ENCODE measurements at places on chromosomes 2 and 18. TPM values are rescaled to one million over a fixed set of nuclear protein-coding genes. Genes with fewer than 3 reads are reported as not detected.
A peak's percentile ranks its signal among the peaks of the same experiment; 100 is the strongest.

GPR39 gene
- 18.0 TPM for total RNA-seq

LGALSL gene
- 8.5 TPM for total RNA-seq

HJURP gene
- total RNA-seq, result 28.4 TPM

DNA sequence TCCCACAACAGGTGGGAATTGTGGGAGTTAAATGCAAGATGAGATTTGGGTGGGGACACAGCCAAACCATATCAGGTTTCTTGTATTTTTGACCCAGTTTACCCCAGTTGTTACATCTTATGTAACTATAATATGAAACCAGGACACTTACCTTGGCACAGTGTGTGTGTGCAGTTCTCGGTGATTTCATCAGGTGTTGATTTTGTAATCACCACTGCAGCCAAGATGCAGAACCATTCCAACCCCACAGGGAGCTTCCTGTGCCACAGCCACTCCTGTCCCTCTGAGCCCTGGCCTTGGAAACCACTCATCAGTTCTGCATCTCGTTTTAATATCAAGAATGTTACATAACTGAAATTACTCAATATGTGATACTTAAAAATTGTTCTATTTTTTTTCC is 31.8 kb downstream of the ATP9B start:
- no peak for DNase-seq

GRCh38 chr2:42663106-42663780 is 94.8 kb downstream of the MTA3 start:
- peak; percentile 85 for DNase-seq

DNA sequence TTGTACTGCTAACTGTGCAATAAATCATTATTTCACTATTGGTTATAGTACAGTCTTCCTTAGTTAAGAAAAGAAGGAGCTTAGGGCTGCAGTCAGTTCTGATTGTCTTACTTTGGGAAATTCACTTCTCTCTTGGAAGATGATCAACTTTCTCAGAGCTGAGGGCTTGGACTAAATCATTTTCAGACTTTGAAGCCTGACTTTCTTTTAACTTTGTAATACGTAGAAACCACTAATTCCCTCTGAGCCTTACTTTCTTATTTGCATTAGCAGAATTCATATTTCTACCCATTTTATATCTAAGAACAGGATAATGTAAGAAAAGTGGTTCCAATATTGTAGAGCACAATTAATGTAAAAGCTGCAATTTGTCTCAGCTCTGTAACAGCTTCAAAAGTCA is 386.4 kb downstream of the TRIB2 start:
- DNase-seq, result no peak

CYP26B1 gene
- 0.05 TPM for total RNA-seq

- DNase-seq, result no peak
Measured at GRCh38 chr2:241861264-241861663, 2.6 kb upstream of the PDCD1 start.

GRCh38 chr2:176794392-176794791 is 418.2 kb upstream of the HNRNPA3 start:
- no peak for DNase-seq

GRCh38 chr18:51789871-51790270 is 550.1 kb upstream of the DCC start:
- no peak for DNase-seq

LONRF2 gene
- 0.29 TPM for total RNA-seq

- DNase-seq, result no peak
Measured at GRCh38 chr2:146265656-146266055, 1579.2 kb upstream of the ACVR2A start.

IL18RAP gene
- total RNA-seq, result not detected

DNA sequence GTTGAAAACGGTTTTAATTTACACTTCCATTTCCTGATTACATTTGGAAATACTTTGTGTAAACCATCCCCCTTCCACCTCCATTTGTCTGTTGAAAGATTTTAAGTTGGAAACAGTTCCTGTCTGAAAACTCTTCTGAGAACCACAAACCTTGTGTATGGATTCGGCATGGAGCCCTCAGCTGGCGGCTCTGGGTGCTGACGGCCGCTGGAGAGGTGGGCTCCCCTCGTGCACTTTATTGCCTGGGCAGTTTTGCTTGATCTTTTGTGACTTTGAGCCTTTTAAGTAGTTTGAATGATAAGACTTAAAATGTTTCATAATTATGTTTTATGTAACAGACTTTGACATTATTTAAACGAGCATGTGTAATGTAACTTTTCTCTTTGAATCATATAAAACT is 11.1 kb downstream of the KLF11 start:
- DNase-seq, result no peak

GRHL1 gene
- 5.5 TPM for total RNA-seq

RASGRP3 gene
- 1.3 TPM for total RNA-seq

- no peak for DNase-seq
Measured at GRCh38 chr2:201980946-201981345, 52.7 kb upstream of the FZD7 start.

DNA sequence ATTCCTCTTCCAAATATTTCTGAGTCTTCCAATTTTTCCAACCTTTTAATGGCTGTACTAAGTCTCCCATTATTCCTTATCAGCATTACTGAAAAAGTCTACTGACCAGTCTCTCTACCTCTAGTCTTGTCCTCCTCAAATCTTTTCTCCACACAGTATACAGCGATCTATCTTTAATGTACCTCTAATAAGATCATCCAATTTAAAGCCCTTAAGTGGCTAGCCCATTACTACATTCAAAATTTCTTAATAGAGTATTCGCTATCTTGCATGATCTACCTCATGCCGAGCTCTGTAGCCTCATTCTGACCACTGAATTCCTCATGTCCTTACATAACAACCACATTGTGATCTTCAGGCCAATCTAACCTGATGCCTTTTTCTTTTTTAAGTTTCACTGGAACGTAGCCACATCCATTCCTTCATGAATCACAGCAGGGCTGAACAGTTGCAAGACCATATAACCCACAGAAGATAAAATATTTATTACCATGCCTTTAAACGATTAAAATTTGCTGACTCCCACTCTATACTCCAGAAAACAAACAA is 57.9 kb downstream of the SLC66A3 start:
- no peak for DNase-seq

TRIM43 gene
- total RNA-seq, result not detected

DNA sequence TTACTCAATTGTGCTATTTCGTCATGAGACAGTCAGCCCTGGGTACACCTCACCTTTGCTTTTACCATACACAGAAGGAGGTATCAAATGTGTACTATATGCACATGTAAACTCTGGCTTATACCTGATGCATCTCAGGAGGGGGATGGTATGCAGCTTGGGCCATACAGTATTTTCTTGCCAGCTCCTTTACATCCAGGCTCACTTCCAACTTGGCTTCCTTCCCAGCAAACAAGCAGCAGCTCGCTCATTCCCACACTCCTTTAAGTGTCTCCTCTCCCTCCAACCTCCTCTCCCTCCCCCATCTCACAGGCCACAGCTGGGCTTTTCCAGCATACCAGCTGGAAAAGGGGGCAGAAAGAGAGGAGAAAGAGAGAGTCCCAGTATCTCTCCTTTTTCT is 9.6 kb downstream of the MARCHF4 start:
- DNase-seq, result no peak

DCDC2C gene
- total RNA-seq, result not detected

DNA sequence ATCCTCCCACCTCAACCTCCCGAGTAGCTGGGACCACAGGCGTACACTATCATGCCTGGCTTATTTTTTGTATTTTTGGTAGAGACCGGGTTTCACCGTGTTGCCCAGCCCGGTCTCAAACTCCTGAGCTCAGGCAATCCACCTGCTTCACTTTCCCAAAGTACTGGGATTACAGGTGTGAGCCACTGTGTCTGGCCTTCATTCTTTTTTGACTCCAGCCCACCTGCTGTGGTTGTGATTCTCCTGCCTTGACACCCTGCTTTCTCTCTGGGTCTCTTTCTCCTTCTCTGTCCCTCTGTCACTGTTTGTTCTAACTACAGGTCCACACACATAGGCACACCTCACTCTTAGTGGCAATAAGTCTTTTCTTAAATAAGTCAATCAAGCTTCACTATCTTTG is 85.3 kb downstream of the FTCDNL1 start:
- DNase-seq, result no peak

GRCh38 chr18:3982541-3982940 is 472.6 kb downstream of the DLGAP1 start:
- no peak for DNase-seq

TMEM198 gene
- total RNA-seq, result 5.6 TPM

DNA sequence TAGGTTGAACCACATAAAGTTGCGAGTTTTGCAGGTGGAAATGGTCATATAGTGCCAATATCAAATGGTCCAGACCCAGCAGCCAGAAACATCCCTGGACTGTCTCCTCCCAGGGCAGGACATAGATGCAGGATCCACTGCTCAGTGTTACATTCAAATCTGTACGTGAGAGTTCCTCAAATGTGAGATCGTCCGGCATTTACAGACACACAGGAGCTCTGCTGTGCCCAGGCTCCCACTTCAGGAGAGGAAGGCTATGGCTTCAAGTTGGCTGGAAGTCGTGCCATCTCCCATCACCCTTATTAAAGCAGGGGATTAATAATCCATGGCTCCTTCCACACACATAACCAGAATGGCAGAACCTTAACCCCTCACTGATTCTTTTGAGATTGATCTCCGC is 688.2 kb upstream of the HS6ST1 start:
- DNase-seq, result no peak

CAPN10 gene
- 88.3 TPM for total RNA-seq

ZSCAN30 gene
- 2.2 TPM for total RNA-seq

LAMA1 gene
- total RNA-seq, result not detected

- no peak for DNase-seq
Measured at GRCh38 chr18:8773980-8774379, 68.6 kb downstream of the MTCL1 start.

FBXO48 gene
- 0.05 TPM for total RNA-seq

DNA sequence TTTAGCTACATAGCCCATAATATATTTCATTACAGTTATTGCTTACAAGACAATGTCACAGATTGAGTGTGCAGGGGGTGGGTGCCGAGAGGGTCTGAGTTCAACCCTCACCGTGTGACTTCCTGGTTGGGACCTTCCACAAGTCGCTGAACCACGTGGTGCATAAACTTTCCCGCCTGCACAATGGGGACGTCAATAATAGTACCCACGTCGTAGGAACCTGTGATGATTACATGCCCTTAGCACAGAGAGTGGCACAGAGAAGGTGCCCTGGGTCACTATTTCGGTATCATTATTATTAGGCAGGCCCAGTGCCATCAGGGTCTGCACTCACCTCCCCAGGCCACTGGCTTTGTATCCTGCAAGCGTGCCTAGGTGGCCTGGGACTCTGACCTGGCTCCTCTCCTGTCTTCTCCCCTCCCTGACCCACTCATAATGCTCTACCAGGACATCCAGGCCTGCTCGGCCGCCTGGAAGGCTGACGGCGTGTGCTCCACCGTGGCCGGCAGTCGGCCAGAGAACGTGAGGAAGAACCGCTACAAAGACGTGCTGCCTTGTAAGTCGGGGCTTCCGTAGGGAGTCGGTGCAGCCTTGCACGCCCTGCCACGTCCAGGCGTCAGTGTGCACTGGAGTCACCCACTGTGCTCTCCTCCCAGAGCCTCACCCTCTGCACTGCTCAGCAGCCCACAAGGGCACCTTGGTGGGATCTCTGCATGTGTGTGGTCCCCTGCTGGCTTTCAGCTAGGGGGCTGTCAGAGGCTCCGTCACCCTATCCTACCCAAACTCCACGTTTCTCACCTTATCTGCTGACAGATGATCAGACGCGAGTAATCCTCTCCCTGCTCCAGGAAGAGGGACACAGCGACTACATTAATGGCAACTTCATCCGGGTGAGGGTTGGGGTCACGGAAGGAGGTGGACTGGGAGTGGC is 2.8 kb downstream of the PTPN18 start:
- DNase-seq, result no peak

RAX gene
- not detected for total RNA-seq

TRABD2A gene
- 3.1 TPM for total RNA-seq

ACTG2 gene
- total RNA-seq, result not detected

- DNase-seq, result no peak
Measured at GRCh38 chr2:102356381-102356712, 751 bp downstream of the IL18R1 start.

GRCh38 chr18:42296723-42297122 is 341.7 kb downstream of the PIK3C3 start:
- no peak for DNase-seq

DNA sequence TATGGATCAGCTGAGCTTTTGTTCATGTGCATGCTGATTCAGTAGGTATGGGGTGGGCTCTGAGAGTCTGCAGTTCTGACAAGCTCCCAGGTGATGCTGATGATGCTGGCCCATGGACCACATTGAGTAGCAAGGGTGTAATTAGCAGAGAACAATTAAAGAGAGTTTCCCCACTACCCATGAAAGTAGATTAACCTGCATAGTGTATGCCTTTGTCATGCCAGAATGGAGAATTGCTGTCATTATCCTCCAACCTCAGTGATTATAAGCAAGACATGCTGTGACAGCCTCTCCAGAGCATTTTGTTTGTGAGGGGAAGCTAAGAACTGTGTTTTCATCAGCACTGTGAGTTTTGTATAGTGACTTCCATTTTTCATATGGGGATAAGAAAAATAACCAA is 59.5 kb upstream of the LYPD1 start:
- DNase-seq, result no peak

- DNase-seq, result no peak
Measured at GRCh38 chr18:37297106-37297505, 268.5 kb downstream of the CELF4 start.

- DNase-seq, result no peak
Measured at GRCh38 chr18:41145516-41145915, 809.5 kb upstream of the PIK3C3 start.
